ENCODE measurements at places on chromosomes 1 and 21. TPM values are rescaled to one million over a fixed set of nuclear protein-coding genes. Genes with fewer than 3 reads are reported as not detected.
A peak's percentile ranks its signal among the peaks of the same experiment; 100 is the strongest.

ZMPSTE24 gene
- 52.9 TPM for total RNA-seq

HMCN1 gene
- 4.7 TPM for total RNA-seq

IL20 gene
- not detected for total RNA-seq

OR6K3 gene
- not detected for total RNA-seq

F13B gene
- total RNA-seq, result not detected

DNA sequence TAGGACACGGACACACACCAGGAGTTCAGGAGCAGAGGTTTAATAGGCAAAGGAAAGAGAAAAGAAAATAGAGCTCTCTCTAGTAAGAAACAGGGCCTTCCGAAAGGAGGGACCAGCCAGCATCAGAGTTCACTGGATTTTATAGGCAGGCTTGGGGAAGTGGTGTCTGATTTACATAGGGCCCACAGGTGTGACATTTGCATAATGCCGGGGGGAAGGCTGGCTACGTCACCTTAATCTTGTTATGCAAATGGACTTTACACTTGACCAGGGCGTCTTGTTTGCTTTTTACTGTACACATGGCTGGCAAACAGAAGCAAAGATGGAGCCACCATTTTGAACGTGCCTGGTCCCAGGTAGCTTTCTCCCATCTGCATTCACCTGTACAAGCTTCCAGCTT, at the start of gene OR14A16:
TSS of gene OR14A16 (minus strand) at position 97 of the 400 bp plus-strand sequence. CDS start 8,390 bp downstream, outside the sequence.
- DNase-seq, result no peak

- DNase-seq, result no peak
These were observed 32.9 kb upstream of the UTS2 start for GRCh38 chr1:7885513-7886404.

DNA sequence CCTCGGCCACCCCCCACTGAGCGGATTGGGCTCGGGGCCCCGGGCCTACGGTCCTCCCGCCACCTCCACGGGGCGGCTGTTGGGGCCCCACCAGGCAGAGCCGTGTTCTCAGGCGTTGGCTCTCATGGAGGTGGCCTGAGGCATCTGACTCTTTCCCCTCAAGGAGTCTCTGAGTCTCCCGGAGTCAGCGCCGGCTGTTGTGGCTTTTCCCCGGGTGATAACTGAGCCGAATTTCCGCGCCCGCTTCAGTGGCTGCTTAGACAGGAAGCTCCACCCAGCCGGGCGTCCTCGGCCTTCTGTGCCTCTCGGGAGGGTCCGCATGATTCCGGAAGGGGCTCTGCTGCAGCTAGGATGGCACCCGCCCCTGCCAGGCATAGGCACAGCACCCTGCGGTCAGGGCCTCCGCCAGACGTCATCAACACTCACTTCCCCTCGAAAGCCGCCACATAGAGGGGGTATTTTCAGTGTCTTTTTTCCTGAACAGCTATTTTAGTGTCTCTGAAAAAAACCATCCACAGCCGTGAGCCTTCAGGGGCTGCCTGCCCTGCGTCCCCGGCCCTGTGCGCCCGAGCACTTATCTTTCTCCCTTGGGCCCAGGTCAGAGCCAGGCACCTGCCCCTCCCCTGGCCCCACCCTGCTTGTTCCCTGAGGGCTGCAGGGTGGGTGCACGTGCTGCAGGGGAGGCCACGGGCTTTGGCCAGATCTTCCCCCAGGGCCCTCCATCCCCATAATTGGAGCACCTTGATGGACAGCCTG, 72.9 kb downstream of the SKI start:
- DNase-seq, result peak; percentile 78

GRCh38 chr1:74652711-74653139, 20.9 kb downstream of the ERICH3 start:
- DNase-seq, result peak; percentile 44

GRCh38 chr1:1547011-1547410, 6.6 kb upstream of the TMEM240 start:
- DNase-seq, result no peak

- no peak for DNase-seq
These were observed 11.6 kb downstream of the ST6GALNAC3 start for GRCh38 chr1:76086109-76086508.

DNA sequence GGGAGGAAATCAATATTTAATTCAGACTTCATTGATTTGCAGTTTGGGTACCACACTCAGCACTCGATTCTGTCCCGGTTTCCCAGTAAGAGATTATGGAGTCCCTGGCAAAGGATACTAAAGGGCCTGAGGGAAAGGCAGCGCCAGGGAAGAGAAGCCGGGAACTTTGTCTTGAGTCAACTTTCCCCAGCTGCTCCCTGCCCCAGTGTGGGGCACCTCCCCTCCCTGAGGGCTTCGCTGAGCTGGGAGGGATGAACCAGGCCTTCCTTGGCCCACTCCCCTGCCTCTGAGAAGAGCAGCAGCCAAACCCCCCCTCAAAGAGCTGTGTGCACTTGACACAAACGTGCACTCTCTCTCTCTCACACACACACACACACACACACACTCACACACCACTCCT, 32.6 kb downstream of the OPTC start:
- no peak for DNase-seq

GRCh38 chr1:14940285-14940870, 213.2 kb upstream of the TMEM51 start:
- DNase-seq, result no peak

DNA sequence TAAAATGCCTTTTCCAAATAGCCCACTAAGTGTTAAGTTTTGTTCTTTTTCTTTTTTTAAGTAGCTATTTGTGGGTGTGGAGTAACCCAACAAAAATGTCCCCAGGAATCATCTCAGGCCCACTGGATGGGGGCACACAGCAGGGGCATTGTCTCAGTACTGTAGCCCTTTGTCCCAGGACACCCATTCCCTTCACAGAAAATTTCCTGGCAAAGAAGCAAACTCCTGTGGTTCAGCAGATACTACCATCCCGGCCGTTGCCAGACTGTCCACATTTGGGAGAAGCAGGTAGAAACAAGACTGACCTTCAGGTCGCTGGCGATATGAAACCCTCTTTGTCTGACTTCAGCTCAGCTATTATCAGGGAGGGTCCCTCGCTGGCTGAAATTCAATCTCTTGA, 23.7 kb upstream of the SRRM1 start:
- DNase-seq, result no peak

GRCh38 chr1:200874694-200875093, 1.9 kb downstream of the GPR25 start:
- DNase-seq, result no peak

- no peak for DNase-seq
These were observed 15.9 kb downstream of the UMODL1 start for GRCh38 chr21:42086969-42087368.

DNA sequence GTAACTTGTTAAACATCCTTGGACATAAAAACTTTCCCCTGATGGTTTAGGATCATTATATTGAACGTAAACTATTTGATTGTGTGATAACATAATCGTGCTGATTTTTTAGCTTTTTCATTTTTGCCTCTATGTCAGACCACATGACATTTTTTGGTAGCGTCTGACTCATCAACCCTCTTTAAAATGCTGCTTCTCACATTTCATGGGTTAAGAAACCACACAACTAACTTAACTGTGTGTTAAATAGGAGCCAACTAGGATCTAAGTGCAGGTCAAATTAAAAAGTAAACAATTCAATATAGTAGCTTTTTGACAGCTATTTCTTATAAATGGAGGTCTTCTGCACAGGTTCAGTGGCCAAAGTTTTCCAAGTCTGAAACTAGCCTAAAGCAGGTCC, 9.8 kb downstream of the BTG3 start:
- no peak for DNase-seq

DNA sequence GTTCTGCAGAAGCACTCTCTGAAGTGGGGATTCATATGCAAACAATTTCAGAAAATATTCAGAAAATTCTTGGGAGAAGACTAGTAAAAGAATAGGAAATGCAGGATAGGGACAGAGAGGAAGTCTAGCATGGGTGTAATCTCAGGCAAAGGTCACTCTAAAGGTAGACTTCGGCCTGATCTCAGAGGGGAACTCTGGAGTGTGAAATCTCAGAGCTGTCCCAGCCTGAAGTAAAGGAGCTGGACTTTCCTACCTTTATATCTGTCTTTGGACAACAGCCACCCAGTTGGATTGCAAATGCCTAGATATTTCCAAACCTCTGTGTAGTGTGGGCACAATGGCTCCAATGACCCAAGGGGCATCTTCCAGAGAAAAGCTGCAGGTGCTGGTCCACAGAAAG, 379.8 kb downstream of the GPATCH2 start:
- DNase-seq, result no peak

DNA sequence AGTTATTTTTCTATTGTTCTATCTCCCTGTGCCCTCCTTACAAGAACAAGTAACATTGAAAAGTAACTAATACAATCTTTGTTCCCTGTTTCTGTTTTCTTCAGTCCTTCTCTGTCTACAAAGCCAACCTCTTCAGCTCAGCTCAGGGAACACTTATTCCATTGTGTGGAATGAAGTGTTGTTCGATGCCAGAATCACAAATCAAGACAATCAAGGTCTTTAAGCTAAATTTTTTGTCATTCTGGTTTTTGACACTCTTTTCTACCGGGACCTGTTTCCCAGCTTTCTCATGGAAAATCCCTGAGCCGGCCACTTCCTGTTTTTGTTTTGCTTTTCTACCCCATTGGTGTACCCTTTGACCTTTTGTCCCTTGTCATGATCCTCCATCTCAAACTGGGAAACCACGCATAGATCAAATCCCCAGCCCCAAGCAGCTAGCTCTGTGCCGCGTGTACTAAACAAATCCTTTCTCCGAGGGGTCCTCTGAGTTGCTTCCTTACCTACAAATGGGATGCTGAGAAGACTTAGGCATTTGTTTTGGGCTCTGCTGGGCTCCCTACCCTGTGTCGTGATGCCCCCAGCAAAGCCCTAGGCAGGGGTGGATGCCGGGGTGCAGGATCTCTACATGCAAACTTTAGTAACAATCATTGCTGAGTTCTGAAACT, 141.8 kb downstream of the TOMM20 start:
- no peak for DNase-seq

DNA sequence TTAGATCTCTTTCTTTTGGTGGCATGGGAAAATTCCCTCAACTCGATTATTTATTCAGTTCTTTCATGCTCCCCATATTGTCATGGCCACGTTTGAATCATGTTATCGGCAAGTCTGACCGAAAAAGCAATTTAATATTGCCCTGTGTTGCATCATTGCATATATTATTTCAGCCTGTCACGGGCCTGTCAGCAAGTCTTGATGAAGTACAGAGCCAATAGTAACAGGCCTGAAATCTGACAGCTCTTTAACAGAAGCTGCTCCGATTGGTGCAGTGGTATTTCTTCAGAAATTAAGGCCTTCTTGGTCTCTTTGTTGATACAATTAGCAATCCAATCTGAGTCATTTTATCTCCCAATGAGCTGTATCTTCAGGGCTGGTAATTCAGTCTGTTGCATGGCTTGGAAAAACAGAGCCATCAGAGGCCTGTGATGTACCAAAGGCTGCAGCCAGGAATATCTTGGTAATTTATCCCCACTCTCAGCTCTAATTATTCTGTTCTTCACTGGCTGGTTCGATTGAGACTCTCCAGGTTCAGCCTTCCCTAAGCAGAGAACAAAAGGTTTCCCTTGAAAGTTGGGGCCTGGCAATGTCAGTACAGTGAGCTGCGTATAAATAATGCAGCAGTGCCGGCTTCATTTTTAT, 149.5 kb downstream of the FGGY start:
- DNase-seq, result no peak

DNA sequence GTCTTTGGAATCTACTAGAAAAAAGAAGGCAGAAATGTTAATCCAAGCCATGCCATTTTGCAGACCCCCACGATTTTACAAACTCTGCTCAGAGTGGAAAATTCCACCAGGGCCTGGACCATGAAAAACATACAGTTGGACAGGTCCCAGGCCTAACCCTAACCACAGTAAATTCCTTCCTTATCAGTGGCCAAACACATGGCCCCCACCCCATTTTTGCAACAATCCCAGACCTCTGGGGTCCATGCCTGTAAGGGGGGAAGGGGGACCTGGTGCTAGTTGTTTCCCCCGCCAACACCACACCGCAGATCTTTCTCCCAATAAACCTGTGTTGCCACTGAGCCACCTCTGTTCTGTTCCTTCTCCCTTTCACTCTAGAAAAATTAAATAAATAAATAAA, 1352.7 kb downstream of the AMY1C start:
- DNase-seq, result no peak

DNA sequence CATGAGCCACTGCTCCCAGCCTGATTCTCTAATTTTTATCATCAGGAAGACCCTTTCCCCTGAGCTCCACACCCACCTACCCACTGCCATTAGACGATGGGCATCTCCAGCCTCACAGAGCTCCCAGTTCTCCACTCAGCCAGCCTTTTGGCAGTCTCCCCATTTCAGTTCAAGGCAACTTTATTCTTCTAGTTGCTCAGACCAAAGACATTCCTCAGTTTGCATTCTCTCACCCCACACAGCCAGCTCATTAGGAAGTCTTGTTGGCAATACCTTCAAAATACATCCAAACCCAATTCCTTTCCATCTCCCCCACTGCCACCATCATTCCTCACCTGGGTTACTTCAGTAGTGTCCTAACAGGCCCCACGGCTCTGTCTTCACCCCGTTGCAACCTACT, 53.4 kb upstream of the COX20 start:
- no peak for DNase-seq

DNA sequence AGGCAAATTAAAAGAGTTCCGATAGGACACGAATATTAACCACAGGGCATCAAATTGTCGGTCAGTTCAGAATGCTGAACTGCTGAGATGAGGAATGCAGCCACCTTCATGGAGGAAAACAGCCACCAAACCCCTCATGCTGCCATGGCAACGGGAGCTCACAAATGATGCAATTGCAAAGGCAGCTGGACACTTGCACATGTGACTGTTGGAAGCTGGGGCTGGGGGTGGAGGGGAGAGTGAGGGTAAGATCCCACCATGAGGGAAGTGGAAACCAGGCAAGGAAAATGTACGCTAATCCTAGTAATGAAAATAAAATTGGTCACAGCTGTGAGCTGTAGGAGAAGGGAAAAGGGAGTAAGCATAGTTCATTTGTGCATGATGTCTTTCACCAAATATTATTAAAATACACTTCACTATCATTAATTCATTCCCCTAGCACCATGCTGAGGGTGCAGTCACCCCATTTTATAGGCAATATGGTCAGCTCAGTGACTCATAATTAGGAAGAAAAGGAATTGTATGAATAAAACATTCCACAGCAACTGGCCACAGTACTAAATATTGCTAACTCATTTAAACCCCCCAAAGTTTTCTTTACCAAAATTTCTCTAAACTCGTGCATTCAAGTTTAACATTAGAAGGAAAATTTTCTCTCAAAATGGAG, 15.3 kb downstream of the BECN2 start:
- no peak for DNase-seq

DNA sequence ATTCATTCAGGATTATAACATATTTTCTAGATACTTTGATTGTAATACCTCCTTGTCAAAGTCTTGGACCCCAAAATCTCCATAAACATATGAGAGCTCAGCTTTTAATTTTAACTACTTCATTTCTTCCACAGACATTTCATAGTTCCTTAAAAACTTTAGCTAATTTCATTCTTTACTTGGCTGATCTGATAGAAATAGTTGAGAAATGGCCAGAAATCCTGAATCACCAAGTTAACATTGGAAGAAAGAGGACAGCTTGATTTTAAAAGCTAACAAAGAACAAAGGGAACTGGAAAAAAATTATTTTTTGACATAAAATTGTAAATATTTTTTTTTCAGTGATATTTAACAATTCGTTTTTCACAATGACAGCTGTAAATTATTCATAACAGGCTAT, 216.5 kb downstream of the NTNG1 start:
- no peak for DNase-seq
